ENCODE measurements at places on chromosomes 1 and 21. TPM values are rescaled to one million over a fixed set of nuclear protein-coding genes. Genes with fewer than 3 reads are reported as not detected.

GRCh38 chr1:235998812-235999211, 66.1 kb downstream of the NID1 start:
- peaks cover 32% of the 10 kb centered on the region for H3K4me1 ChIP-seq
- H3K4me3 ChIP-seq = no peak overlapping the region
- peaks cover 8% of the 10 kb centered on the region for H3K36me3 ChIP-seq

DNA sequence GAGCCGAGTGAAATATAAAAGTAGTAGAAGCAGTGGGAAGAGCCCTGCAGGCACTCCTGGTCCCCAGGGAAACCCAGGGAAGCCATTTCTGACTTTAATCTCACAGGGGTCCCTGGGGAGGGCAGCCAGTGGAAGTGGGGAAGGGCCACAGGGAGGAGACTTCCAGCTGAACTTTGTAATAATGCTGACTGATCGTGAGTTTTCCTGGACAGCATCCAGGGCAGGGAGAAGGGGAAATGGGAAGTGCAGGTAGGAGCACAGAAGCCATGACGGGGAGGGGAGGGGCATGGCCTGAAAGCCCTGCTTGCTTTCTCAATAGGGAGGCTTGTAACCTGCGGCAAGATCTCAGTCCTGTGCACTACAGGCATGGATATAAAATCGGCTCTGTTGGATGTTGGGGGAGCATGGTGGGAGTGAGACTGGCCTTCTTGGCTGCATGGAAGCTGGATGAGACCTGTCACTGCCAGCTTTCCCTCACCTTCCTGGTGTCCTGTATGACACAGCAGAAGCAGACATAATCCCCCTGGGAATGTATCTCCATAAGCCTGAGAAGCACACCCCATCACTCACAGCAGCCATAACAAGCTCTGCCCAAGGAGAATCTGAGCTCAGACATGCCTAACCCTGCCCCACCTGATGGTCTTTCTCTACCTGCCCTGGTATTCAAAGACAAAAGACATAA, 15.1 kb upstream of the MX1 start:
- no peak overlapping the region for H3K4me3 ChIP-seq
- no peak for DNase-seq
- no peak overlapping the region for H3K27ac ChIP-seq
- peaks cover 16% of the 10 kb centered on the region for H3K36me3 ChIP-seq
- no peaks in the 10 kb centered on the region for H3K27me3 ChIP-seq
- no peaks in the 10 kb centered on the region for H3K4me1 ChIP-seq

- H3K27ac ChIP-seq = peak overlapping the region; percentile 38
- no peaks in the 10 kb centered on the region for H3K36me3 ChIP-seq
- no peak for DNase-seq
Observed at GRCh38 chr1:246769306-246769705, 45.1 kb downstream of the SCCPDH start.

Gene TRNAU1AP
- 40.6 TPM for total RNA-seq

DNA sequence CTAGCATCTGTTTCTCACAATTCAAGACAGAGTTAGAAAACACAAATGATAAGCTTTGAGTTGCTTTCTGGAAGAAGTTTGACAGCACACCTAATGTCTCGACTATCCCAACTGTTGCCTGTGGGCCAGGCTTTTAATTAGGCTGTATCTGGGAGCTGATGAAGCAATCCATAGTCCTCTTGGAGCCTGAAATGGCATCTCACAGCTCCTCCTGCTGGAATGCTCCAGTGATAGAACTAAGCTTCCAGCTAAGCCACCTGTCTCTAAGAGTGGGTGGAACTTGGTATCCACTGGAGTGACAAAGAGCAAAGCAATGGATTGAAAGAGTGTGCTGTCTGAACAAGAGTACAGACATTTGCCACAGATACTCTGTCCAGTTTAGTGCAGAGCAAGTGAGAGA, 605.3 kb upstream of the NR5A2 start:
- H3K4me3 ChIP-seq = no peak overlapping the region
- DNase-seq = peak; percentile 44
- peaks cover 6% of the 10 kb centered on the region for H3K36me3 ChIP-seq

Gene HSD3B1
- not detected for total RNA-seq

GRCh38 chr1:15476927-15477326, 1.0 kb downstream of the CELA2B start:
- H3K4me1 ChIP-seq = no peaks in the 10 kb centered on the region
- no peaks in the 10 kb centered on the region for H3K36me3 ChIP-seq
- H3K27ac ChIP-seq = no peak overlapping the region
- peaks cover 4% of the 10 kb centered on the region for H3K27me3 ChIP-seq

- DNase-seq = no peak
- H3K27me3 ChIP-seq = no peaks in the 10 kb centered on the region
- H3K4me3 ChIP-seq = no peak overlapping the region
- no peak overlapping the region for H3K27ac ChIP-seq
- H3K36me3 ChIP-seq = no peaks in the 10 kb centered on the region
- H3K4me1 ChIP-seq = peaks cover 41% of the 10 kb centered on the region
Observed at GRCh38 chr1:161085165-161085564, 4.2 kb downstream of the NECTIN4 start.

DNA sequence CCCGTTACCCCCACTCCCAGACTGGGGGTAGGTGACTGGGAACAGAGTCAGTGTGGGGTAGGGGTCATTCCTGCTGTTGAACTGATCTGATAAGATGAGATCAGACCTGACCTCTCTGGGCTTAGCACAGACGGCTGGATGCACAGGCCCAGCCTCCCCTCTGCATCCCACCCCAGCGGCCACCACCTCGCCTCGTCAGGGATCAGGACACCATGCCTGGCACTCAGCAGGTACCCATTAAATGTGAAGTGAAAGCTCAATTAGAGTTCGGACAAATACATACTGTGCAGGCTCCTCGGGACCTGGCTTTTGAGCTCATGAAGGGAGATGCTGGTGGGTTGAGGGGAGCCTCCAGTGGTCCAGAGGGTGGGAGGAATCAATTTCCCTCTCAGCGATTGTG, 15.7 kb downstream of the SOX13 start:
- no peak overlapping the region for H3K4me3 ChIP-seq
- DNase-seq = no peak
- H3K4me1 ChIP-seq = peaks cover 97% of the 10 kb centered on the region
- H3K27me3 ChIP-seq = no peaks in the 10 kb centered on the region
- peak overlapping the region; percentile 90 for H3K27ac ChIP-seq

Gene S100A5
- total RNA-seq = not detected

GRCh38 chr1:24236789-24237371, 49.8 kb upstream of the IFNLR1 start:
- DNase-seq = no peak
- H3K27ac ChIP-seq = no peak overlapping the region
- H3K4me3 ChIP-seq = no peak overlapping the region
- no peaks in the 10 kb centered on the region for H3K36me3 ChIP-seq
- no peaks in the 10 kb centered on the region for H3K27me3 ChIP-seq
- peaks cover 19% of the 10 kb centered on the region for H3K4me1 ChIP-seq

DNA sequence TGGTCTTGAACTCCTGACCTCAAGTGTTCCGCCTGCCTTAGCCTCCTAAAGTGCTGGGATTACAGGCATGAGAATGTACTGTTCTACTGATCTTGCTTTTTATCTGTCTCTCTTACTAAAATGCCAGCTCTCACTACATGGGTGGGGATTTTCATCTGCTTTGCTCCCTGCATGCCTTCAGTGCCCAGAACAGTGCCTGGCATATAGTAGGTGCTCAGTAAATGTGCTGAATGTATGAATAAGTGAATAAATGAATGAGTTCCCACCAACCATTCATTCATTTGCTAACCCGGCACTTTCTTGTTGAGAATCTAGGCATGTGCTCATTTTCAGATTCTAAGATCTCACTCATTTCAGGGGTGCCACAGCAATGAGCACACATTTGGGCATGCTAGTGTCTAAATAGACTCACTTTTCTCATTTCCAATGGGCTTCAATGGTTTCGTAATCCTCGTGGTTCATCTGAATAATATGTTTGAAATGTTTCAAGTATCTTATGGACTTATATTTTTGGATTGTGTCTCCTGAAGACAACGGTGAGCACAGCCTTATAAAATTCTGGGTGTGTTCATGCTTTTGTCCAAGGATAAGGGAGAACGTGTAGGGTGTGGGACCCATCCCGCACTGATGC, 7.6 kb downstream of the DHRS3 start:
- H3K4me1 ChIP-seq = peaks cover 45% of the 10 kb centered on the region
- H3K36me3 ChIP-seq = peaks cover 48% of the 10 kb centered on the region

DNA sequence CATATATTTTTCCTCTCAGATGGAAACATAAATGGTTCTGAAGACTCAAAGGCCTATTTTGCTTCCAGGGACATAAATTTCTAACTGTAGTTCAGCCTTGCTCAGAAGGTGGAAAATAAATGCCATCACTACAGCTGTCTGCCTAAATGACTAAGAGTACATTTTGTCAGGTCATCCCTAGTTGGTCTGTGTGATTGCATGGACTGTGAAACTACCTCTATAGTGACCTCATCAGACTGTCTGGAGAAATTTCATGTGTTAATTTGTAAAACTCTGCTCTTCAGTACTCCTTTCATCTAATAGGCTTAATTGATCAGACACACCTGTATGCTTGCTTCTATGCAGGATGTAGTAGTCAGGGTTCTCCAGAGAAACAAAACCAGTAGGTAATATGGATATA, 886.9 kb downstream of the AMY1C start:
- no peaks in the 10 kb centered on the region for H3K4me1 ChIP-seq
- no peak for DNase-seq
- H3K4me3 ChIP-seq = no peak overlapping the region
- no peaks in the 10 kb centered on the region for H3K27me3 ChIP-seq
- no peaks in the 10 kb centered on the region for H3K36me3 ChIP-seq

Gene IGSF9
- total RNA-seq = 19.4 TPM

DNA sequence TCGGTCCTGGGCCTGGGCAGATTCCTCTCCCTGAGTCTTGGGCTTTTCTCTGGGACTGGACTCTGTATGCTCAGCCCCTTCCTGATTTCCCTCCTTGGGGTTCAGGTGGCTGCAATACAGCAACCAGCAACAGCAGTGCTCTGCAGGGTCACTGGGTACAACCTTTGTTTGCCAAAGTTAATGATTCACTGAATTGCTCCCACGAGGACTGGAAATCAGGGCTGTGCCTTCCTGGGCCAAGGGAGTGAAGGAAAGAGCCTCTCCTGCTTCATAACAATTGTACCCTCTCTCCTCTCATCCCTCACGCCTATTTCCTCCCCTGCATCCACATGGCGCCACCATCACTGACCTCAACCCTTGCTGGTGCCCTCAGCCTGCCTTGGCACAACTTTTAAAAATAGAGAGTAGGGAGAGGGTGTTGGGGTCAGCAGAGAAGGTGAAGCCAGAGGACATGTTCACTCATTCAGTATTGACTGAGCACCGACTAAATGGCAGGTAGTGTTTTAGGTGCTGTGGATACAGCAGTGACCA, 52.8 kb upstream of the GOLT1A start:
- H3K36me3 ChIP-seq = no peaks in the 10 kb centered on the region
- DNase-seq = no peak
- no peaks in the 10 kb centered on the region for H3K27me3 ChIP-seq
- H3K4me3 ChIP-seq = no peak overlapping the region
- H3K27ac ChIP-seq = no peak overlapping the region
- no peaks in the 10 kb centered on the region for H3K4me1 ChIP-seq

DNA sequence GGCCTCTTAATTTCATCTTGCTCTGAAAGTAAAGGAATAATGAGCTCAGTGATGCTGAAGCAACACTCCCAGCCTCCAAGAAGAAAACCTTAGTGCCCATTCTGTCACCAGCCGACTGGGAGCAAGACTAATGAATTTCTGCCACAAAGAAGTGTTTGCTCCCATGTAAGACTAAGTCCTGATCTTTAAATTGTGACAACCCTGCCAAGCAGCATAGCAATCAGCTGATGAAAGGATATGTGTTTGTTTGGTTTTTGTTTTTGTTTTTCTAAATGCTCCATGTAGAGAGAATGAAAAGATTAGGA, 113.7 kb upstream of the PALMD start:
- DNase-seq = no peak
- H3K27me3 ChIP-seq = no peaks in the 10 kb centered on the region
- no peak overlapping the region for H3K27ac ChIP-seq

DNA sequence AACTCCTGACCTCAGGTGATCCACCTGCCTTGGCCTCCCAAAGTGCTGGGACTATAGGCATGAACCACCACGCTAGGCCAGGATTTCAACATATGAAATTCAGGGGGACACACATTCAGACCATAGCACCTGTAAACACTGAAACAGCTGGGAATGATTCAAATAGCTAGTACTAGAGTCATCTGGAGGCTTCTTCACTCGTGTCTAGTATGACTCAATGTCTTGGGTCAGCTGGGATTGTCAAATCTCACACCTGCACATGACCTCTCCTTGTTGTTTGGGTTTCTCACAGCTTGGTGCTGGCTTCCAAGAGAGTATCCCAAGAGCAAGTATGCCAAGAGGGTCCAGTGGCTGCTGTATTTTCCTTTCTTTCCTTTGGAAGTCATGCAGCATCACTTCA, 75.1 kb downstream of the PGM1 start:
- no peak for DNase-seq
- no peak overlapping the region for H3K4me3 ChIP-seq
- peaks cover 17% of the 10 kb centered on the region for H3K36me3 ChIP-seq
- H3K27me3 ChIP-seq = 0 out of 2 replicates have a peak, but pooled peaks cover 3% of the 10 kb centered on the region
- peaks cover 8% of the 10 kb centered on the region for H3K4me1 ChIP-seq

Gene SMIM12
- 34.6 TPM for total RNA-seq

DNA sequence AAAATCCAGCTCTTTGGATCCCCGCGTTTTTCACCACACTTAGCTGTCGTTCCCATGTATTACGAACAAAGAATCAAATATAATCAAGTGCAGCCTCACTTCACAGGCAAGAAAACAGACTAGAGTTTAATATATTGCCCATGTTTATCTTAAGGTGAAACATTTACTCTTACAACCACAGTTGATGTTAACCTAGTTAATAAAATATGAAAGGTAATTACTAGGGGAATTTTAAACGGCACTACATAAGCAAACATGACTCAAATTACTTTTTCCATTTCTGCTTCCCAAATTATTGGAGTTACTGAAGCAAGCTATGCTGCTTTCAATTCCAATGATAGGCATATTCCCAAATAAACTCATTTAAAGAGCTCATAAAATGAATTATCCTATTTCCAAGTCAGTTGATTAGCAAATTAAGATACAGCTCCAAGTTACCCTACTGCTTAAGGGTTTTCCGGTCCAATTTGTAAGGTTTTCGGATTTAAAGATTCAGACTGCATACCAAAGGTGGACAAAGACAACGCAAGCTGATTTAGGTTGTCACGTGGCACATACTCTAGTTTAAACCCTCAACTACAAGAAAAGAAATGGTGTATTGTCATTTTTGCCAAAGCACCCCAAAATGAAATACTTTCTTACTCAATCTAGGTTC, 5.9 kb downstream of the COX20 start:
- H3K27me3 ChIP-seq = no peaks in the 10 kb centered on the region
- peaks cover 45% of the 10 kb centered on the region for H3K36me3 ChIP-seq
- peak overlapping the region; percentile 52 for H3K27ac ChIP-seq
- peaks cover 38% of the 10 kb centered on the region for H3K4me1 ChIP-seq
- no peak overlapping the region for H3K4me3 ChIP-seq
- DNase-seq = no peak

Gene TCP10L
- 1.6 TPM for total RNA-seq

- no peak overlapping the region for H3K4me3 ChIP-seq
- H3K27ac ChIP-seq = no peak overlapping the region
- H3K4me1 ChIP-seq = peaks cover 20% of the 10 kb centered on the region
- DNase-seq = no peak
- no peaks in the 10 kb centered on the region for H3K27me3 ChIP-seq
Observed at GRCh38 chr1:31804098-31804497, 11.7 kb downstream of the SPOCD1 start.
